ENCODE measurements at places on chromosomes 16 and 17. TPM values are rescaled to one million over a fixed set of nuclear protein-coding genes. Genes with fewer than 3 reads are reported as not detected.

Gene OVCA2
- 26.1 TPM for total RNA-seq

GRCh38 chr16:68236137-68236825 is 354 bp upstream of the ESRP2 start:
- DNase-seq, result no peak

GRCh38 chr17:4881761-4882555 is 17.4 kb upstream of the C17orf107 start:
- no peak for DNase-seq

DNA sequence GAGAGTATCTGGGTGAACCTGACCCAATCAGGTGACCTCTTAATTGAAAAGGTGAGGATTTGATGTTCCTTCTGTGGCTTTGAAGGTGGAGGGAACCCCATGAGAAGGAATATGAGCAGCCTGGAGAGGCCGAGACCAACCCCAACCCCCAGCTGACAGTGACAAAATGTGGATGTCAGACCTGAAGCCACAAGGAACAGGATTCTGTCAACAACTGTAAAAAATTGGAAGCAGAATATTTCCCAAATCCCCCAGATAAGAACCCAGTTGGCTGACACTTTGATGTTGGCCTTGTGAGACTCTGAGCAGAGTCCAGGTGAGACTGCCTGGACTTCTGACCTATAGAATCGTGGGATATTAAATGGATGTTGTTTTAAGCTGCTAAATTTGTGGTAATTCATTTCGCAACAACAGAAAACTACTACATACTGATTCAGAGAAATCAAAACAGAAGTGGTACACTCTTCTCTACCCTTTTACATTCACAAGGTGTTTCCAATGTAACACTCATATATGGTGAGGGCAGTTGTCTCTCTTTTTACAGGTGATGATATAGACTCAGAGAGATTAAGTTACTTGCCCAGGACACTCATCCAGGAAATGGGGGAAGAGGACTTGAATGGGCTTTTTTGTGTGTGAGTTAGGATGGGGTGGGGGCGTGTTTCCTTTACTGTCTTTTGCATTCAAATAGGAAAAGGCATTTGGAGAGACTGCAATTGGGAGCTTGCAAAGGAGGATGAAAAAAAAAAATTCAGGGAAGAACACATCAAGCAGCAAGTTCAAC is 29.8 kb upstream of the SALL1 start:
- DNase-seq, result no peak

- DNase-seq, result no peak
Measured at GRCh38 chr17:40486522-40487370, 14.7 kb downstream of the TNS4 start.

- no peak for DNase-seq
Measured at GRCh38 chr17:64145375-64145750, 15.4 kb upstream of the ERN1 start.

DNA sequence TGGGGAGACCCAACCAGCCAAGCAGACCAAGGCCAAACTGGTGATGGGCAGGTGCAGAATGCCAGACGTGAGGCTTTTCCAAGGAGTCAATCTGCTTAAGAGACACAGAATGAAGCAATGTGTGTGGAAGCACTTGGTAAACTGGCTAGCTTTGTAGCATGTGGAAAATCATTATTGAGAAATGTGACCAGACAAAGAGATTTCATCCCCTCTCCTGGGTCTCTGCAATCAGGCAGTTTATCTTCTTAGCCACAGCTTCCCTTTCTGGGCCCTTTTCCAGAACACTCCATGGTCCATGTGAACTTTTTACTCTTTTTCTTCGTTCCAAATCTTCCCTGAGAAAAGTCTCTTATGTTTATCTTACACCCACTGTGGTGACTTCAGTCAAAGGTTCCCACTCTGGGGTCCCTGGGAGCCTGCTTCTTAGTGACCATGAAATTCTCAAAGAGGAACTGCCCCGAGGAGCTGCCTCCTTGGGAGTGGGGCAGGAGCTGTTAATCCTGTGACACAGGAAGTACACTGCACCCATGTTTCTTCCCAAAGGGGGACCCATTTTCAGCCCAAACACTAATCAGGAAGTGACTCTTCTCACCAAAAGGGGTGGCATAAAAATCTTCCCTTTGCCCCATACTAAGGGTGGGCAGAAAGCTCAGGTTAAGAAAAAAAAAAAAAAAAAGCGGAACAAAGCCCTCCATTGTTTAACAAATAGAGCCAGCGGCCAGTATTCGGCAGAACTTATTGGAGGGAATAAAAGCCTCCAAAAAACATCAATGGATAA is 346.2 kb upstream of the ASIC2 start:
- DNase-seq, result no peak

- peak; percentile 60 for DNase-seq
Measured at GRCh38 chr17:83149761-83150251, 70.4 kb downstream of the METRNL start.

Gene SPPL2C
- total RNA-seq, result not detected

DNA sequence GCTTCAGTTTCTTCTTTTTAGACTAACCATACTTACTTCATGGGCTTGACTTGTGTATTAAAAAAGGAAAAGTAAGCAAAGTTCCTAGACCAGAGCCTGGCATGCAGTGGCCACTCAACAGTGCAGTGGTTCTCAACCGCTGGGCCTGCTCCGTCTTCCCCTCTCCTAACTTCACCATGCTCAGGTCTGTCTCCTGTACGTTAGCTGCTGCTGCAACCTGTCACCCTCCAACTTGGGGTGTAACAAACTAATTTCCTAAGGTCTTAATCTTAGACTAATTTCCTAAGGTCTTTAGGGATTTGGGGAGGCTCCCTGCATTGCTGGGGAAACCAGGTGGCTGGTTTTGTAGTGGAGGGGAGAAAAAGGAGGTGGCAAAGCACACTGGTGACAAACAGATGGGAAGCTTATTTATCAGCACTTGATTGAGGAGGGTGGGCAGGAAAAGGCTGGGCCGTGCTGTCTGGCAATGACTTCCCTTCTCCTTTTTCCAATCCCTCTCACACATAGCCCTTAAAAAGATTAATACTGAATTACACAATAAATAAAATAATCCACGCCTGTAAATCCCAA is 2.2 kb upstream of the ARL4D start:
- no peak for DNase-seq

DNA sequence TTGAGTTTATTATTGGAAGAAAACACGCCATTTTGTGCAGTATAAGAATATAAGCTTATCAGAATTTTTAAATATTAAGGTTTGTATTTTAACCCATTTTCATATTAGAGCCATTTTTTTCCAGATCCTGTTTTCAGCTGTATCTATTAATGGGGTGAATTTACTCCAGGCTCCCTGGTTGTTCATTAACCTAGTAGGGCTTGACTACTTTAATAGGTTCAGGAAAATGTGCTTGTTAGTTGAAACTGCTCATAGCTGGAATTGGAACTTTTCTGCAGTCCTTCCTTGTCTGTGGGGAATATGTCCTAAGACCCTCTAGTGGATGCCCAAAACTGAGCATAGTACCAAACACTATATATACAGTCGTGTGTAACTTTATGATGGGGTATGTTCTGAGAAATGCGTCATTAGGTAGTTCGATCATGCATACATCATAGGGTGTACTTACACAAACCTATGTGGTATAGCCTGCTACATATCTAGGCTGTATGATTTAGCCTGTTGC is 28.0 kb downstream of the NFAT5 start:
- no peak for DNase-seq

Gene EVPL
- total RNA-seq, result 29.1 TPM

DNA sequence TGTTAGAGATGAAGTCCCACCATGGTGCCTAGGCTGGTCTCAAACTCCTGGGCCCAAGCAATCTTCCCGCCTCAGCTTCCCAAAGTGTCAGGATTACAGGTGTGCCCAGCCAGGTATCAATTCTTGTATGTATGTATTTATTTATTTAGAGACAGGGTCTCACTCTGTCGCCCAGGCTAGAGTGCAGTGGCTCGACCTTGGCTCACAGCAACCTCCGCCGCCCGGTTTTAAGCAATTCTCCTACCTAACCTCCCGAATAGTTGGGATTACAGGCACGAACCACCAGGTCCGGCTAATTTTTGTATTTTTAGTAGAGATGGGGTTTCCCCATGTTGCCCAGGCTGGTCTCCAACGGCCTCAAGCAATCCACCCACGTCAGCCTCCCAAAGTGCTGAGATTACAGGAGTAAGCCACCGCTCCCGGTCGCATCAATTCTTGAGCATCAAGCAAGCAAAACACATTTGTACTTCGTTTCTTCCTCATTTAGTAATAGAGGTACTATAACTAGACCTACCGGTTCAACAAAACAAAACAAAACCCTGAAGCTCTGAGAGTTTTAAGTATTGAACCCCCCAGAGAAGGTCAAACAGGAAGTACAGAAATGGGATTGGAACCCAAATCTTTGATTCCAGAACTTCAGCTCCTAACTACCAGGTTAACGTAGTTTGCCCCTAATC is 1.0 kb upstream of the ZNF500 start:
- peak; percentile 44 for DNase-seq

Gene ZPBP2
- total RNA-seq, result not detected

DNA sequence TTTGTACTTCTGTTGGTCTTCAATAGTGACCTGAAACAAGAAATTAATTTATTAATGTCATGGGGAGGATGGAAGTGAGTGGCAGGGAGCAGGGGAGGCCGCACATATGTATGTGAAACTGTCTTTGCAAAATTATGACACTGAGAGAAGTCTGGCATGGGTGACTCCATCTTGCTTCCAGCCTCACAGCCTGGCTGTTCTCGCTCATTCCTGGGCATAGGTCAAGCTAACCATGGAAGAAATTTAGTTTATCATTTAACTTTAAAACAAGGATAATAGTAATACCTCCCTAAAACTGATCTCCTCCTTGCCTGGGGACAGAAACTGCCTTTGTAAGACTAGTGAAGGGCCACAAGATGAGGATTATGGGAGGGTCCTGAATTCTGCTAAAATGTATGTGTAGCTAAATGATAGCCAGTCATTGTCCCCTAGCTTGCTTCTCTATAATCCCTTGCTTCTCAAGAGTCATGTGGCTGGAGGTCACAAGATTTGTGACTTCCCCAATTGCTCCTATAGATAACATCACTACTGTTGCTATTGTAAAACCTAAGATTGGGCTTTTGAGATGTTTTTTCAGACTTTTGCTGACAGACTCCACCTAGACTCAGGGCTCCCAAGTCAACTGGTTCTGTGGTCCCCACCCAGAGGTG is 126.0 kb downstream of the HS3ST3A1 start:
- DNase-seq, result no peak

- no peak for DNase-seq
Measured at GRCh38 chr16:27768651-27769272, 218.8 kb downstream of the KATNIP start.

GRCh38 chr17:74474043-74474792 is 7.8 kb downstream of the CD300A start:
- no peak for DNase-seq

DNA sequence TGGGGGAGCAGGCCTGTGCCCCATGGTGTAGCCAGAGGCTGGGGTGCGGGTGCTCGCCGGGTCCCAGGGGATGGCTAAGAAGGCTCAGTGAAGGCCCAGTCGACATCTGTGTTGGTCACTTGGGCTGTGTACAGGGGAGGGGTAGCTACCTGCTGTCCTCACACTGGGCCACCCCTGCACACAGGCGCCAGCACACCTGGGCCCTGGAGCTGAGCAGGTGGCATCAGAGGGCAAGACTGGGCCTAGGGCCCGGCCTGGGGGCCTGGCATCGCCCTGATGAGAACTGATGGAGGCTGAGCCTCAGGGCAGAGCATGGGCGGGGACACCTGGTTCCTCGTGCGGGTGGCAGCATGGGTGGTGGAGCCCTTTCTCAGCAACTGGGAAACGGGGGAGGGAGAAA is 870 bp upstream of the CTRB2 start:
- no peak for DNase-seq

GRCh38 chr16:74774223-74775139 is at the start of gene FA2H:
Gene FA2H, minus strand, starts transcription at chr16:74774820. Its CDS starts 65 bp downstream, at chr16:74774755.
- DNase-seq, result peak; percentile 46

DNA sequence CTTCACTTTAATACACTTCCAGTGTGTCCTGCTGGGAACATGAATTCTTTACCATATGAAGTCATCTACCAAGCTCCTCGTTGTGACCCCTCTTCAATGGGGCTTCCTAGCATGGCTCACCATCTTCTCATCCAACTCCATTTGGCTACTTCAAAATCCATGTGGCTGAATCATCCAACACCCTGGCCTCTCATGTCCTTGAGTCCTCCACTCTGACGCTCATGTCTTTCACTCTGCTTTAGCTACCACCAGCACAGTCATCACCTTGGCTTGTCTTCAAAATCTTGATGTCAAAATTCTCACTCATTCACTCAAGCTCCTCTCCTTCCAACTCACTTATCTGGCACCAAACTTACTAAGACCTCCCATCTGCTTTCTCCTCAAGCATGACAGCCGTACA is 35.8 kb downstream of the AMFR start:
- no peak for DNase-seq

Gene CA7
- total RNA-seq, result not detected

Gene PIK3R5
- 19.4 TPM for total RNA-seq

DNA sequence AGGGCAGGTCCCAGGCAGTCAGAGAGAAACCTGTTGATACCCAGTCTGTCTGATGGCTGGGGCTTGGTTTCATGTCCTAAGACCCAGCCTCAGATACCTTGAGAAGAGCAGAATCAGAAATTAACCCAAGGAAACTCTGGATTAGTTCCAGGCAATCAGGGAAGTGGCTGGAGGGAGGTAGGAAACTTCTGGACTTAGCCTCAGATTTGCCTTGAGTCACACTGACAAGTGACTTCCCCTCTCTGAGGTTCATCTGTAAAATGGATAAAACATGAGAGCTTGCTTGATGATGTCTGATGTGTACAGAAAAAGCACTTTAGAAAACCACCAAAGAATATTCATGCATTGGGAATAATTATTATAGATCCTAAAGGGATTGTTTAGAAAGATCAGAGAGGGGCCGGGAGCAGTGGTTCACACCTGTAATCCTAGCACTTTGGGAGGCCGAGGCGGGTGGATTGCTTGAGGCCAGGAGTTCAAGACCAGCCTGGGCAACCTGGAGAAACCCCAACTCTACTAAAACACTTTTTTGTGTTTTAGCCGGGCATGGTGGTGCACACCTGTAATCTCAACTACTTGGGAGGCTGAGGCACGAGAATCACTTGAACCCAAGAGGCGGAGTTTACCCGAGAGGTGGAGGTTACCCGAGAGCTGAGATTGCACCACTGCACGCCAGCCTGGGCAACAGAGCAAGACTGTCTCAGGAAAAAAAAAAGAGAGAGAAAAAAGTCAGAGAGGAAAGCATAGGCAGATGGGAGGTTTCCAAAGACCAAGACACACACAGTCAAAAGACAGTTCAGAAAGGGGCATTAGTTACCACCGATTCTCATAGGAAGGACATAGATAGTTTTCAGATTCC is 3.8 kb downstream of the CIITA start:
- DNase-seq, result no peak
